ENCODE measurements at places on chromosomes 2 and 18.
A peak's percentile ranks its signal among the peaks of the same experiment; 100 is the strongest.

- no peak for DNase-seq
Observed at GRCh38 chr2:63673865-63674533, 85.2 kb downstream of the MDH1 start.

DNA sequence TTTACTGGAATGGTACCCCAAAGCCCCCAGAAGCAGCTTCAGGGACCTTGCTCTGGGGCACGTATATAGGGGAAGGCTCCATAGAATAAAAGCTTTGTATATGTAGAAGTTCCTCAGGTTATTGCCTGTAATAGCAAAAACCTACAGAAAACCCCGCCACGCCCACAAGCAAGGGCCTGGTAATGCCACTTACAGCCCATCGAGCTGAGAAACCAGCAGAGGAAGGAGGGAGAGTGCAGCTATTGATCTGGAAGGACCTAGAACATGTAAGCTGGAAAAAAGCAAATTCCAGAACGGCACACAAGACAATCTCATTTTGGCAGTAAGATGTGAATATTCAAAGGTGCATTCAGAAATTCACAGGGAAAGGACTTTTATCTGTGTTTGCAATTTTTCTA, 15.8 kb downstream of the HS1BP3 start:
- no peak for DNase-seq

GRCh38 chr2:241456546-241456945, 51.8 kb downstream of the STK25 start:
- no peak for DNase-seq

DNA sequence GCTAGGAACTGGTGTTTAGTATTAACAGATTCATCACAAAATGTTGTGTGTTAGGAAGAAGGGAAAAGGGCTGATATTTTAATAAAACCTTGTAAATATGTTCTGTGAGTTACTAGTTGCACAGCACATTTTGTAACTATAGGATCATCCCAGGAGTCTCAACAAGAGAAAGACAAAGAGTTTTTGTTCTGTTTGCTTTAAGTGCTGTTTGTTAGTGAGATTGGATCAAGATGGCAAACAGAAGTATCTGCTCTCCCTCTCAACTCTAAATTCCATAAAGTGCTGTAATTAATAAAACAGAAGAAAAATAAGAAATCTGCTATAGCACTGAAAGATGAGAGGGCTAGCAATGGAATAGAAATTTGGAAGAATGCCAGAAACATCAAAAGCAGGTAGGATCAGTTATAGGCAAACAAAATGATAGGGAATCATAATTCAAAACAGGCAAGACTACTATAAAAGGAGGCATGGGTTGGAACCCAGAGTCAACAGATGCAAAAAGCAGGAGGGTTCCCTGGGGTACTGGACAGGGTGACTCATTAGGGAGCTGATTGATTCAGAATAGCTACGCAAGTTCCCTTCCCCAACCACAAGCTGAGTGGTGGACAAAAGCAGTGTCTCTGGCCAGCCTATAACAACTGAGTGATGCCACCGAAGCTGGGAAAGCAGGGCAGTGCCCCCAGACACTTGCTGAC, 75.8 kb downstream of the DYNC1I2 start:
- DNase-seq = no peak

GRCh38 chr2:37142546-37142945, 14.2 kb downstream of the EIF2AK2 start:
- DNase-seq = no peak

- no peak for DNase-seq
Observed at GRCh38 chr18:25399554-25399953, 47.6 kb upstream of the ZNF521 start.

DNA sequence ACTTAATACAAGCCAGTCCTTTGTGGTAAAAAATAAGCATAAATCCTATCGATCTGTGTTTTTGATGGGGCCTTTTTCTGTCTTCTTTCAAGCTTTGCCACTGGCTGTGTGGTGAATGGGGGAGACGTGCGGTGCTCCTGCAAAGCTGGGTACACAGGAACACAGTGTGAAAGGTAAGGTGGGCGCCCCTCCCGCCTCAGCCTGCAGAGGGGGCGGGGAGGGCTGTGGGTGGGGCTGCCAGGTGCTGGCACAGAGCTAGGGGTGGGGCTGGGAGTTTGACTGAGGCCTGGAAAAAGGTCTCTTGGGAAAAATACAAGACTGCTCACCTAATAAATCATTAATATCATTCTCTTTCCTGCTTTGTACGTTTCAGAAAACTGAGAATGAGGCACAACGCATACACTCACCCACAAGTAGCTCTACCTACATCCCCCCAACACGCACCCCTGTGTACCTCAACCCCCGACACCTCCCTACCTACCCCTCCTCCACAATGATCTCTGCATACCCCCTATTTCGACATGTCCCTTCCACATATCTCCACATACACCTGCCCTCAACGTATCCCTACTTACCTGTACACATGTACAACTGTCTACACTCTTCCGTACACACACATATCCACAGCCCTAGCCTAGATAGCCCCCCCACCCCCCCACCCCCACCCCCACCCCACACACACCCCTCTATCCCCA, 129.7 kb upstream of the TTC39C start:
- no peak for DNase-seq

GRCh38 chr2:6475155-6475940, 390.4 kb downstream of the CMPK2 start:
- no peak for DNase-seq

GRCh38 chr2:184067502-184067901, 530.8 kb upstream of the ZNF804A start:
- DNase-seq = no peak

GRCh38 chr2:187552828-187553681, 1.2 kb downstream of the TFPI start:
- DNase-seq = peak; percentile 39

DNA sequence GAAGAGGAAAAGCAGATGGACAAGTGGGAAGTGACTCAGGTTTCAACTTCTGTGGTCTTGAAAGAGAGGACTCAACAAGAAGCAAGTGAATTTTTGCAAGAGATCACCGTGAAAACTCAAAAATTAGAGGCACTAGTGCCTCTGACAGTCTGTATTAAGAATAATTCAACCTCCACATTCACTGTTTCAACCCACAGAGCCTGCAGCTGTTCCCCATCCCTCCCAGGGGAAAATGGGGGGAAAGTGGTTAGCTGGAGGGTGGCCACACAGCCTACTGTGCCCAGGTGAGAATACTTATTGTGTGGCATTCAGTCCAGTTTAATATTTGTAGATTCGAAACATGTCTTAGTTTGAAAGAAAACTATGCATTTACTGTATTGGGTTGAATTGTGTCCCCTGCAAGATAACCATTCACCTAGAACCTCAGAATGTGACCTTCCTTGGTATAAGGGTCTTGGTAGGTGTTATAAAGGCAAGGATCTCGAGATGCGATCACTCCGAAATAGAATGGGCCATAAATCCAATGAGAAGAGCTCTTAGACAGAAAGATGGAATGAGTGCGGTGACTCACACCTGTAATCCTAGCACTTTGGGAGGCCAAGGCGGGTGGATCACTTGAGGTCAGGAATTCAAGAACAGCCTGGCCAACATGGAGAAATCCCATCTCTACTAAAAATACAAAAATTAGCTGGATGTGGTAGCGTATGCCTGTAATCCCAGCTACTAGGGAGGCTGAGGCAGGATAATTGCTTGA, 94.3 kb downstream of the IRS1 start:
- no peak for DNase-seq

DNA sequence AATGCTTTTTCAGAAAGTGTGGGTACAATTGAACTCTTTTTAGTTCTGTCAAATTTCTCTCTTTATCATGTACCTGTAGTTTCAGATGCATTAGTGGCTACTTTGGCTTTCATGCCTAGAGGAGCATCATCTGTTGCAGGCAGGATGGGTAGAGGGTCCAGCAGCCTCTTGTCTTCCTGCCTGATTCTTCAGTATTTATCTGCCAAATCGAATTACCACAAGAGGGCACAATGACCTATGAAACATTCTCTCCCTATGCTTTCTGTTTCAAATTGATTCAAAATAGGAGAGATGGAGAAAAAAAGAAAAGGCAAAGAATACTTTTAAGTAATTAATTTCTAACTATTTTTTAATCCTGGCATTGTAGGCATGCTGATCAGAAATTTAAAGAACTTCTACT, 477.2 kb downstream of the TRIB2 start:
- peak; percentile 13 for DNase-seq

- DNase-seq = no peak
Observed at GRCh38 chr2:121094101-121094500, 190.9 kb downstream of the TFCP2L1 start.

GRCh38 chr2:88832311-88832991, 141.0 kb downstream of the RPIA start:
- DNase-seq = no peak

DNA sequence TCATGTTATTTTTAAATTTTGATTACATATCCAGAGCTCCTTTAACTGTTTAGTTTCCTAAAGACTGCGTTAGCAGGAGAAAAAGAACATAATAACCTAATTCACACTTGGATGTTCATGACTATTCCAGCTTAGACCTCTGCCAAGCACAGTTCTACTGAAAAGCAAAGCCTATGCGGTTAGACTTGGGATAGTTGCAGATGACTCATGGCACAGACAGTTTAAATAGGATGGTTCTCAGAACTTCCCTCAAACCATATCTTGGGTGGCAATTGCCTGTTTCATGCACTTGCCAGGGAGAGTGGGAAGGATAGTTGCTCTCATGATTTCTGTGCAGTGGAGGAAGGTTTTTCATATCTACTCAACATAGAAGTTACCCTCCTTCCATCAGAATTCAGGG, 149.7 kb upstream of the KLHL29 start:
- DNase-seq = no peak

GRCh38 chr2:39549000-39549399, 111.9 kb upstream of the MAP4K3 start:
- DNase-seq = no peak

DNA sequence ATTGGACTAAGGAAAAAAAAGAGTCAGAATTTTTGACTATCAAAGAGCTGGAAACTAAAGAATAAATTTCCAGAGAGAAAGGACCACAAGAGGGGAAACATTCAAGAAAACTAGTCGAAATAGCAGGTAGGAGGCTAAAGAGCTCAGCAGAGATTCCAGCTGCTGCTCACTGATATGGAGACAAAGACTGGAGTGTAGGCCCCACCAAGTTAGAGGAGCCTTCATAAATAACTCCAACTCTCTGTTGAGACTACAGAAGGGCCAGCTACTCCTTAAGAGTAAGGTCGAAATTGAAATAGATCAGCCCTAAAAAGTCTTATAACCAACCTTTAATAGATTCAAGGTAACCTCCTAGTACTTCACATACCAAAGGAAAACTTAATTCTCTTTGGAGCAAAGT, 31.1 kb downstream of the SS18 start:
- DNase-seq = no peak

DNA sequence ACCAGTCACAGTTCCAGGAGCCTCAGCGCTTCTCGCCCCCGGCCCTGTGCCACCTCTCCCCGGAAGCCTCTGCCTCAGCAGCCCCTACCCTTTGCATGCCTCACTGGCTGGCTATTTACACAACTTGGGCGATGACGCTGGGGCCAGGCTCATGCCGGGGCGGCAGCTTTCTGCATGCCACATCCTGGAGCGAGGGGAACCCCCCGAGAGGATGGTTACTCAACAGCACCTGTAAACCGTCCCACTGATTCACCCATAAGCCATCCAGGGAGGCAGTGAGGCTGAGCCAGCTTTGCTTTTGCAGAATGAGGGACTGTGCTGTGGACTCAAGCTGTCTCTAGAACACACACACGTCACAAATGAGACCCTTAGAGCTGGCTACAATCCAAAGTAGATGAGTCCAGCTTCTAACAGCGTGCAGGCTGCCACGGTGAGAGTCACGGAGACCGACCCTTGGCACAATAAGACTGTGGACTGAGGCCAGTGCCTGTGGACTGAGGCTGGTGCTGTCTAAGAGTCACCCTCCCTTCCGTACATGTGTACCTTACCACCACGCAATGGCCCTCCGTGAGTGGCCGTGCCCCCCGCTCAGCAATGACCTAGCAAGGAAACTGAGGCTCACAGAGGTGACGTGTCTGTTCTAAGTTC, 45.6 kb upstream of the ODC1 start:
- peak; percentile 89 for DNase-seq

- DNase-seq = no peak
Observed at GRCh38 chr2:42813763-42814162, 21.4 kb upstream of the HAAO start.

GRCh38 chr2:7031547-7032245, 114.5 kb downstream of the RNF144A start:
- peak; percentile 17 for DNase-seq

GRCh38 chr18:42047721-42048120, 92.7 kb downstream of the PIK3C3 start:
- DNase-seq = no peak

DNA sequence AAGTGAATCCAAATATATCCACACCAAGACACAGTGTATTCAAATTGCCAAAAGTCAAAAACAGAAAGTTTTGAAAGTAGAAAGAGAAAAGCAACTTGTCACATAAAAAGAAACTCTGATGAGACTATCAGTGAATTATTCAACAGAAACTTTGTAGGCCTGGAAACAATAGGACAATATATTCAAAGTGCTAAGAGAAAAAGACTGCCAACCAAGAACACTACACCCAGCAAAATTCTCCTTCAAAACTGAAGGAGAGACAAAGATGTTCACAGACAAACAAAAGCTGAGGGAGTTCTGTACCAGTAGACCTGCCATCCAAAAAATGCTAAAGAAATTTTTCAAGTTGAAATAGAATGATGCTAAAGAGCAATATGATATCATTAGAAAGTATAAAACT, 69.6 kb downstream of the GYPC start:
- no peak for DNase-seq

GRCh38 chr2:204072443-204073324, 136.1 kb downstream of the ICOS start:
- peak; percentile 82 for DNase-seq

DNA sequence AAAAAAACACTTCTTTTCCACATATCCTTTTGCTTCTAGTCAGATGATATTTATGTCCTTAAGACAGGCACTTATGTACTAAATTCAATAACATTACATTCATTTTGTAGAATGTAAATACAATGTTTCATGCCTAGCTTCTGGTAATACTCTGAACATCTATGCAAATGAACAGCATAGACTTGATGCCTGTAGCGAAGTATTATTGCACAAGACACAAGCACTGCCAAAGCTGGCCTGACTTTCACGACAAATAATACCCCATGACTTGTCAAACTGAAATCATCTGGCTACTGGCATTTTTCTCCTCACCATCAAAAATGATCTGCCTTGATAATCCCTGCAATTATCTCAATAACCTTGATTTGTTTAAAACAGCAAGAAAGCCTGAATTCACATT, 101.3 kb downstream of the L3MBTL4 start:
- DNase-seq = no peak

- no peak for DNase-seq
Observed at GRCh38 chr2:69026691-69027459, 13.9 kb downstream of the ANTXR1 start.
